ENCODE measurements at places on chromosomes 13 and 19.
A peak's percentile ranks its signal among the peaks of the same experiment; 100 is the strongest.

GRCh38 chr19:40906512-40906911 lies 24.5 kb upstream of the CYP2A7 start:
- DNase-seq: no peak

DNA sequence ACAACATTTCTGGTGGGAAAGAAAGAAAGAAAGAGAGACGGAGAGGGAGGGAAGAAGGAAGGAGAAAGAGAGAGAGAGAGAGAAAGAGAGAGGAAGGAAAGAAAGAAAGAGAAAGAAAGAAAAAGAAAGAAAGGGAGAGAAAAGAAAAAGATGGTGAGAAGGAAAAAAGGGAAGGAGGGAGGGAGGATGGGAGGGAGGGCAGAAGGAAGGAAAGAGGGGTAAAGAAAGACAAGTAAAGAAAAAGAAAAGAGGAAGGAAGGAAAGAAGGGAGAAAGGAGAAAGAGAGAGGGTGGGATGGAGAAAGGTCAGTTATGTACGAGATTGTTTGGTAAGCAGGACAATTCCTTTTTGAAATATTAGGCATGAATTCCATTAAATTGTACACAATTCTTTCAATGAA lies 145.3 kb downstream of the SPRY2 start:
- DNase-seq: no peak

GRCh38 chr13:51717786-51718398 lies 86.1 kb downstream of the DHRS12 start:
- DNase-seq: peak; percentile 29

DNA sequence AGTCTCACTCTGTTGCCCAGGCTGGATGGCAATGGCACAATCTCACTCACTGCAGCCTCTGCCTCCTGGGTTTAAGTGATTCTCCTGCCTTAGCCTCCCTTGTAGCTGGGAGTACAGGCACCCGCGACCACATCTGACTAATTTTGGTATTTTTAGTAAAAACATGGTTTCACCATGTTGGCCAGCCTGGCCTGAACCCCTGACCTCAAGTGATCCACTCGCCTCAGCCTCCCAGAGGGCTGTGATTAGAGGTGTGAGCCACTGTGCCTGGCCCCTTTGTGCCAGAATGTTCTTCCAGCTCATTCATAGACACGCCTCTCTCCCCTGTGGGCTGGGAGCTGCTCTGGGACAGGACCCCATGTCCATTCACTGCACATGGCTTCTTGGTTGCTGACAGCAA lies 9.1 kb downstream of the MYDGF start:
- no peak for DNase-seq

- DNase-seq: no peak
These were observed 5.6 kb upstream of the CDC34 start for GRCh38 chr19:525857-526419.

DNA sequence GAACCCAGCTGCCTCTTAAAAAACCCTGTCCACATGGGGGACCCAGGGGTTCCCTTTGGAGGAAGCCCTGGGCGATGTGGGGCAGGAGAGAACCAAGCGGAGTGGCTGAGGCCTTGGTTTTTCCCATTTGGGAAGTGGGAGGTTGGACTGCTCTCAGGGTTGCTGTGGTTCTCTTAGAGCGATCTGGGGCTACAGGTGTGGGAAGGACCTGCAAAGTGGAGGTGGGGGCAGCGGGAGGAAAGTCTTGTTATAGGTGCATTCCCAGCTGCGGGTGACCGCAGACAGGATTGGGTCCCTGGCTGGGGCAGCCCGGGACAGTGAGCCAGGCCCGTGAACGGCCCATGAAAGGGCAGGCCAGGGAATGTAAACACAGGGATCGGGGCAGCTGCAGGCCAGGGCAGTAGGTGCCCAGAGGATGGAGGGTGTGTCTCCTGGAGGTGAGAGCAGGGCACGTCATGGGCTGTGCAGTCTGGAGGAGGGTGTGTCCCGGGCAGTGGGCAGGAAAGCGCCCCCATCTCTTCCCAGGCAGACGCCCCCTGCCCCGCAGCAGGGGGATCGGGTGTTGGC lies 814 bp downstream of the SLC25A23 start:
- no peak for DNase-seq

DNA sequence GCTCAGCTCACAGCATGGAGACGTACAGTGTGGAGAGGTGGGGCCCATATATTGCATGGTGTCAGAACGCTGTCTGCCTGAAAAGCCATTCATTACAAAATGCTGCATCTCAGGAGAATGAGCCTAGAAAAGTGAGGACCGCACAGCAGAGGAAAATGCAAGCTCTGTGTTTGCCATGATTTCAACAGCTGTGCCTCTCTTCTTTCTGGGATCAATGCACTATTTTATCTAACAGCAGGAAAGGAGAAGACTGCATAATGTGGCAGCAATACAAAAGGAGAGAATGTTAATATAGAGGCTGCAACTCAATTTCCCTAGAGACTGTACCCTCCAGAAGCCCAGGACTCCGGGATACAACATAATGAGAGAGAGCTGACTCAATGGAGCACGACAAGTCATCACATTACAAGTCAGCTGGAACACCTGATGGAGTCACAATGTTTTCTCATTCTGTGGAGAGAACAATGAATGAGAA lies 368.0 kb downstream of the FGF14 start:
- no peak for DNase-seq

DNA sequence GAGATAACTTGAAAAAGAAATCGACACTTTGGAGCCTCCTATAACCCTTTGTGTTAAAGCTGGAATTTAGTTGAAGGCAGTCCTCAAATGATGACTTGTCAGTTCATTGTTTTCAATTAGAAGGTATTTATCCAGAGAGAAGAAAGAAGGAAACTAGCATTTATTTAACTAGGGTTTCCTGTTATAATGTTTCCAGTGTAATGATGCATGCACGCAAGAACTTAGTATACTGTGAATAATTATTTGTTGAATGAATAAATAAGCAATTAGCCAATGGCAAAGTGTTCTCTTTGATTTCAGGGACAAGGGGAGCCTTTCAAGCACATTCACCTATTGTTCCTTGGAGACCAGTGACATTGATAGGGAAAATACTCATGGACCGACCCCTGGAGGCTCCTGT lies 307.4 kb downstream of the KLF5 start:
- DNase-seq: peak; percentile 27

GRCh38 chr19:4391701-4392483 lies 8.5 kb downstream of the SH3GL1 start:
- DNase-seq: peak; percentile 59

- DNase-seq: no peak
These were observed 36.0 kb upstream of the GPI start for GRCh38 chr19:34328982-34329381.

DNA sequence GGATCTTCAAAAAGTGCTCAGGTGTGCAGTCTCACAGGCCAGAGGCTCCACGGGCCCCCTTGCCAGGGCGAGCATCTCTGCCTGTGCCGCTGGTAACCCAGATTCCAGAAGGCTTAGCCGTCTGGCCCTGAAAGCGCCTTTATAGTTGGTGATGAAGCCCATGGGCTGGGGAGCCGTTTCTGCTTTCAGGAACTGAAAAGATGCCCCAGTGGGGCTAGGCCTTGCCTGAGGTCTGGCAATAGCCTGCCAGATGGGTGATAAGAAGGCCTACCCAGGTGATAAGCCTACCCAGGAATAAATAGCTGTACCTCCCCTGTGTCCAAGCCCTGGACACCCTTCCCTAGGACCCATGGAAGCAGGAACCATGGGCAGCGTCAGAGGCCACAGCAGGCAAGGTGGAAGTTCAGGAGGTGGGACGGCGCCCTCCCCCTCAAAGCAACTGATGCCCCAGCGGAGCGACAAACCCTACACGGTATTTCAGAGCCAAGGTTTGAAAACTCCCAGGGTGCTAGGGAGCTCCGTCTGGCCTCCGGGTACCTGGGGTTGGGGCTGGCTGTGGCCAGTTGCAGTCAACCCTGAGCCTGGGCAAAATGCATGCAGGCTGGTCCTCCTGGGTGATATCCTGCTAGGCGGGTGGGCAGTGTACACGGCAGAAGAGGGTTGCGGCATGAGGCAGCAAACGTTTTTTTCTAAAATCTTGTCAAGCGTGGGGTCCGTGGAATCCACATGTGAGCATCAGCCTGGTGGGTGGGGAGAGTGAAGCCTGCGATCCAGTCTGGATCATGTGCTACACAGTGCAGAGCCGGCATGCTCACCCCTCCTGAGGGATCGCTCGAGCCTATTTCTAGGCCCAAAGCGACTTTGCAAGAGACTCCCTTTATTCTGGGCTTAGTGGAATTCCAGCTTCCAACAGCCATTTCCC lies 45.3 kb downstream of the ACTN4 start:
- DNase-seq: no peak

GRCh38 chr13:60139272-60139671 lies 24.5 kb downstream of the DIAPH3 start:
- DNase-seq: peak; percentile 10

DNA sequence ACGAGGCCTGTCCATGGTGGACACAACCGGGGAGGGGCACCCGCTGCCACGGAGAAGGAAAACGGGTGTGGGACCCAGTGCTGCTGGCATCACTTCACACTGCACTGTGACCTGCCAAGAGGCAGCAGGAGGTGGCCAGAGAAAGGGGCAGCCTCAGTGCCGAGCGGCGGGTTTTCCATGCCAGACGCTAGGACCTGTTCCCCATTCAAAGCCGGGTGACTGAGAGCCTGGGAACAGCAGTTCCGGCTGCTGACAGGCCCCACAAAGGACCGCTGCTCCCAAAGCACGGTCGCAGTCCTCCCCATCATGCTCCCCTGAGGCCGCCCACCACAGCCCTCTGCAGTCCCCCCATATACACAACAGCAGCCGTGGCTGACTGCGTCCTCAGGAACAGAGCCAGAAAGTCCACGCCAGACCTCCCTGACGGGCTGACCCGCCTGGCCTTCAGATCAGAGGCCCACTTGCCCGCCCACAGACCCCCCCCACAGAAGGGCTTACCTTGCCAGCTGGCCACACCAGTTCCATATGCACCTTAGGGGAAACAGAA lies 5.4 kb downstream of the AKAP8 start:
- DNase-seq: no peak

GRCh38 chr19:1249990-1250436 lies 1.6 kb downstream of the MIDN start:
- DNase-seq: no peak

DNA sequence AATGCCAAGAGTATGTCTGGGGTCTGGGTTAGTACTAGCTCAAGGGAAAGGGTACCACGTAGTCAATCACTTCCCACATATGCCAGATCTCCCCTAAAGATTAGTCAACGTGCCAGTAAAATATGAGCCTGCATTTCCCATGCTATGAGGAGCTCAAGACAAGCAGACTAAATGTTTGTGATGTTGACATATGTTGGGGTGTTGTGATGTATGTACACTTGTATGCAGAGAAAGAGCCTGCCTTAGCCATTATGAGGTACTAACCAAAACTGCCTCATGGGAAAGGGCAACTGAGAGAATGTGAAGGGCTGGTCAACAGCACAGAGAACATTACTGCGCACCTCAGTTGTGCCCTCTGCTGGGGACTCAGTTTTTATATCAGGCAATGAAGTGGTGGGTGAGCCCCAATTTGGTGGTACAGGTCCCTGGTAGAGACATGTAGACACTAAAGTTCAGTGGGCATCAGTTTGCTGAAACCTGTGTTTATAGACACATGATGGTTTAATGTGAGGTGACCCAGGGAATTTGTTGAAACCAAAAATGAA lies 287.0 kb downstream of the DCT start:
- peak; percentile 32 for DNase-seq

- peak; percentile 2 for DNase-seq
These were observed 293.7 kb downstream of the PCDH17 start for GRCh38 chr13:57925250-57925649.

DNA sequence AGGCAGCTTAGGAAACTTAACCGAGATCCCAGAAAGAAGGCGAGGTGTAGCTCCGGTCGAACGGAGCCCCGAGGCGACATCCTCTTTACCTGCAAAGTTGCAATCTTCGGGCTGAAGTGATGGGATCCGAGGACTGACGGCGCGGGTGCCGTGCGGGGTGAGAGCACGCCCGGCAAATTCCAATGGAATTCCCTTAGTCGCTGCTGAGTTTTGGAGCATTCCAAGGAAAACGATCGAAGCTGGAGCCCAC lies 141 bp downstream of the TRPC4 start:
- DNase-seq: no peak

DNA sequence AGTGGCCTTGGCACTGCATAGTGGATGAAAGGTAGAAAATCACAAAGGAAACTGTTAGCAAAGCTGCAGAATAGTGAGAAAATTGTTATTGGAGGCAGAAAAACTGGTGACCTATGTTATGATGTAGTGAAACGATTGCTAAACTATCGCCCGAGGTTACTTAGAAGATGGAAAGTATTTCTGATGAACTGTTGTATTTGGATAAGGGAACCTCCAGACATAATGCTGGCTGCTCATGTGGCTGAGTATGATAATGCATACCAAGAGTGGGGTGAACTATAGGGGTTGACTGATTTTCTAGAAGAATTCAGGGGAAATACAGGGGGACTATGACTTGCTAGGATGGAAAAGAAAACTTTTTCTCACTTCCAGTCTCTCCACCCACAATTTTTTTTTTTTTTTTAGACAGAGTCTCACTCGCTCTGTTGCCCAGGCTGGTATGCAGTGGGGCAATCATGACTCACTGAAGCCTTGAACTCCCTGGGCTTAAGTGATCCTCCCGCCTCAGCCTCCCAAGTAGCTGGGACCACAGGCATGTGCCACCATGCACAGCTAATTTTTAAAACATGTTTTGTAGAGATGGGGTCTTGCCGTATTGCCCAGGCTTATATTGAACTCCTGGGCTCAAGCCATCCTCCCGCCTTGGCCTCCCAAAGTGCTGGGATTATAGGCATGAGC lies 4.4 kb upstream of the EID2 start:
- DNase-seq: peak; percentile 73

DNA sequence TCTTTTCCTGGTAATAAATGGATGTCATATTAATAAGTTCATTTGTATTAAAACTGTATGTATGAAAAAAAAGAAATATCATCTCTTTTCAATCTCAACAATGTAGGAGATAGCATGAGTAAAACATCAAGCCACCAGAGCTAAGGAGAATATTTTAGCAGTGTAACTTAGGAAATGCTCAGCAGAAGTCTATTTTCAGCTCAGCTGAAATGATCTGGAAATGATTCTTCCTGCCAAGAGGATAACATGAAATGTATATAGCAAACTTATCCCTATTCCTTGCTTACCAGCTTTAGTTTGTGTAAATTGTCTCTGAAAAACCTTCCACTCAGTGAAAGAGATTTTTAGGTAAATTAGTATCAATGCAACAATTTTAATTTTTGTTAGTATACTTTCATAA lies 1194.4 kb downstream of the SLITRK1 start:
- no peak for DNase-seq

GRCh38 chr19:46745521-46746280 lies at the start of gene FKRP:
Gene FKRP (plus strand): TSS chr19:46746057. CDS start chr19:46755451, 9,394 bp downstream.
- DNase-seq: no peak

GRCh38 chr13:47039106-47039505 lies 142.3 kb upstream of the HTR2A start:
- peak; percentile 81 for DNase-seq

DNA sequence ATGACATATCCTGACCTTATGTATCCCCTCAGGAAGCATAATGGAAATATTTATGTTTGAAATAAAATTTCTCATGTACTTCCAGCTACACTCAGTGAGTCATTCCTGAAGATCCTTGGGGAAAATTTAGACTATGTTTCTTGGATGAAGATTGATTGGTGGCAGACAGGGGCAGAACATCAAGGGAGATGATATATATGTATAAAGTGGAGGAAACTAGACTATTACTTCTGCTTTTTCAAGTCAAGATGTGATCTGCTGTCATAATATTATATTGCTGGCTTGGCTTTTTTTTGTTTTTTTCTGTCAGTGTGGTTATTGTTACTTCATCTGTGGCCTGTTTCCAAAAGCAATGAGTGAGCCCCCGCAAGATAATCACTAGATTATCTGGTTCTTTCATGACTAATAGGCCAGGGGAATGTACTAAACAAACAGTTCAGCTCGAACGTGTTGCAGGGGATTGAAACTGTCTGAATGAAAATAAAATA lies 87.2 kb upstream of the TNFSF11 start:
- peak; percentile 92 for DNase-seq
